ENCODE measurements at places on chromosomes 7 and 10.

DNA sequence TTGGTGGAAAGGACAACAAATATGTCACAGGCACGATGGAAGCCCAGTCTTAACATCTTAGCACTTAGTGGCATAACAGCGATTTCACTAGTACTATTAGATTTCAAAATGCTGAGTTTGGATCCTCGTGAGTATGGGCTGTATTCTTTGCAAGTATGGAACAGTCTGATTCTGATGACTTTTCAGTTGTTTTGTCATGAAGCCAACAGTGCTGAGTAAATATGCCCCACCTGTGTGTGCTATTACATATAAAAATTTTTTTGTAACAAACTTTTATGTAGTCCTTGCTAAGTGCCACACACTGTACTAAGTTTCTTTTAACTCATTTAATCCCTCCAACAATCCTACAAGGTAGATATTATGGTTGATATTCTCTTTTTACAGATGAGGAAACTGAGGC lies 30.8 kb downstream of the MTURN start:
- DNase-seq = no peak

DNA sequence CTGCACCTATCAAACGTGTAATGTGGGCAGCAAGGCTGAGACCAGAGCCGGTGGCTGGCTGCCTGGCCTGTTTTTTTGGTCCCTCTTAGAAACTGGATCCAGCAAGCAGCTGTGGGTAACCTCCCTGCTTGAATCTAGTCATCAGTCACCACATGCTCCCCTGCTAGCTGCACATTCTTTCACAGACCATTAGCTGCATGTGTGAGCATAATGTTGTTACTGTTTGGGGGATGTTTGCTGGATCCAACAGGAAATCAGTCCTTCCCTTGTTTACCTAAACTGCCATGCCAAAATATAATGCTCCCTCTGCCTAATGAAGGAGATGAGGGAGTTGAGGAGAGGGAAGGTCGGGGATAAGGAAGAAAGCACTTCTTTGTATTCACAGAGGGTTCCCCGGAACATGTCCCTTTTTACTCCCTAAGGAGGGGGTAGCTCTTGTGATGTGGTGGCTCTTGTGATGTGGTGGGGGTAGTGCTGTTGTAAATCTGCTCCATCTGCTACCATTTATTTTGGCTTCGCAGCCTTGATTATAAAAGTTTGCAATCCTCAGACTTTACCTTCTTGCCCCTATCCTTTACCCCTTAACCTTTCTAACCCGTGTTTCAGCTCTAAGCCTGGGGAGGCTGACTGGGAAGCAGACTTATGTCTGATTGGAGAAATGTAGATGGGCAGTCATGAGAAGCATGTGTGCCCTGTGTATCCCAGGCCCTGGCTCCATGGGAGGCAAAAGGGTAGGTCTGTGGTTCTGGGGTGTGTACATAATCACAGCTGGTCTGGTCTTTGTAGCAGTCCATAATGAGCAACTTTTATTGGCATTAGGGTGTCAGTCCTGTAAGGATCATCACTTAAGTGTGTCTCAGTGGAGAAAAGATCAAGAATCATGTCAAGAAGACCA lies 20.8 kb downstream of the LOXL4 start:
- DNase-seq = peak; percentile 71

- no peak for DNase-seq
Observed at GRCh38 chr10:34327184-34327583, 487.9 kb downstream of the PARD3 start.

GRCh38 chr7:156840134-156840533 lies 52.8 kb downstream of the LMBR1 start:
- DNase-seq = no peak

DNA sequence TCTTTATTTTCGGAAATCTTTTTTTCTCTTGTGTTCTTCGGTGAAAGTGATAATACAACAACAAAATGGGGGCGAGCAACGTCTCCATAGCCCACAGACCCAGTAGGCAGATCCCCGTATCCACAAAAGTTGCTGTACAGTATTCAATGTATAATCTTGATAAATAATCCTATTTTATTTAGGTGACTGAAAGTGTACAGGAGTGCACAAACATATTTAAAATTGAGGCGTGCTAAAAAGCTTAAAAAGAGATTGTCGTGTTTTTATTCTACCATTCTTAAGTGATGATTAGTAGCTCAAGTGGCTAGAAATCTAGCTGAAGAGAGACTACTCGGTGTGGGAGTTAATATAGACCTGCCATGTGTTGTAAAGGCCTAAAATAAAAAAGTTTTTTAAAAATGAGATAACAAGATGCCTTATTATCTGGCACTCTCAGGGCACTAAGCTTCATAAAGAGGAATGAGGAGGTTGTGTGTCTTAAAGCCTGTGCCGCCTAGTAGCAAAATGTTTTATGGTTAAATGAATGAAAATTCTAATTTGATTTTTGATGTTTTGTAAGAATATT lies 1.6 kb downstream of the CAPZA2 start:
- DNase-seq = no peak

- no peak for DNase-seq
Observed at GRCh38 chr7:98518159-98518947, 98.7 kb upstream of the NPTX2 start.

GRCh38 chr10:17981766-17982380 lies 30.2 kb downstream of the SLC39A12 start:
- no peak for DNase-seq

GRCh38 chr7:153034791-153035190 lies 275.2 kb downstream of the ACTR3B start:
- DNase-seq = no peak

GRCh38 chr10:101563497-101564040 lies 24.5 kb downstream of the POLL start:
- no peak for DNase-seq

DNA sequence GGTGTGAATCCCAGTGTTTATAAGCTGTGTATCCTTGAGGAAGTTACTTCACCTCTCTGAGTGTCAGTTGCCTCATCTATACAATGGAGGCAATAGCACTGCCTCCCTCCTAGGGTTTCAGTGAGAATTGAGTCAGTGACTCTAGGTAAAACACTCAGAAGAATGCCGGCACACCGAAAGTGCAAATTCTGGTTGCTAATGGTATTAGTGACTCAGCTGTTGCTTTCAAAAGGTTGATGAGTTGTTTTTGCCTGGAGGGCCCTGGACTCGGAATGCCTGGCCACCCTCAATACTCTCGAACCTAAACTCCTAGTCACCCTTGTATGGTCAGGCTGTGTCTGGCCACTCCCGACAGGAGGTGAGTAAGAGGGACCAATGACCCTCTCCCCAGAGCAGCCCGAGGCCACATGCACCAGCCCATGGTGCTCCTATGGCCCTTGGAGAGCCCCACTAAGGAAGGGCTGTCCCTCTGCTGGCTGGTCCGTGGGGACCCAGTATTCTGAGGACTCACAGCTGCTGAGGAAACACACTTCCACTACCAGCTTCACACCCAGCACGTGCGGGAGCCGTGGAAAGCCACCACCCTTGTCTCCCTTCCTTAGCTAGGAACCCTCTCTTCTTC lies 60.2 kb downstream of the CALML3 start:
- DNase-seq = no peak

- DNase-seq = peak; percentile 17
Observed at GRCh38 chr7:151876899-151877777, at the start of gene PRKAG2. PRKAG2 (minus strand) TSS chr7:151877115; CDS start chr7:151876620, 495 bp downstream.

DNA sequence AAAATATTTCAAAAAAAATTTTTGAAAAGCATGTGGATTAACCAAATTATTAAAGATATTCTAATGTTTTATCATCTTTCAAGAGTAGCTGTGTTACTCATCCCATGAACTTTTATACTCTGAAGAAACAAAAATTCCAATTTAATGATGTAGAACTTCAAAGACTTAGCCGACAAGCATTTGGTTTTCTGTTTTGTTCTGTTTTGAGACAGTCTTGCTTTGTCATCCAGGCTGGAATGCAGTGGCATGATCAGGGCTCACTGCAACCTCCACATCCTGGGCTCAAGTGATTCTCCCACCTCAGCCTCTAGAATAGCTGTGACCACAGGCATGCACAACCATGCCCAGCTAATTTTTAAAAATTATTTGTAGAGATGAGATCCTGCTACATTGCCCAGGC lies 17.8 kb upstream of the LCOR start:
- no peak for DNase-seq

GRCh38 chr10:5668429-5668828 lies 2.0 kb upstream of the ASB13 start:
- DNase-seq = no peak

- DNase-seq = peak; percentile 55
Observed at GRCh38 chr7:130441408-130441869, 623 bp upstream of the CEP41 start.

DNA sequence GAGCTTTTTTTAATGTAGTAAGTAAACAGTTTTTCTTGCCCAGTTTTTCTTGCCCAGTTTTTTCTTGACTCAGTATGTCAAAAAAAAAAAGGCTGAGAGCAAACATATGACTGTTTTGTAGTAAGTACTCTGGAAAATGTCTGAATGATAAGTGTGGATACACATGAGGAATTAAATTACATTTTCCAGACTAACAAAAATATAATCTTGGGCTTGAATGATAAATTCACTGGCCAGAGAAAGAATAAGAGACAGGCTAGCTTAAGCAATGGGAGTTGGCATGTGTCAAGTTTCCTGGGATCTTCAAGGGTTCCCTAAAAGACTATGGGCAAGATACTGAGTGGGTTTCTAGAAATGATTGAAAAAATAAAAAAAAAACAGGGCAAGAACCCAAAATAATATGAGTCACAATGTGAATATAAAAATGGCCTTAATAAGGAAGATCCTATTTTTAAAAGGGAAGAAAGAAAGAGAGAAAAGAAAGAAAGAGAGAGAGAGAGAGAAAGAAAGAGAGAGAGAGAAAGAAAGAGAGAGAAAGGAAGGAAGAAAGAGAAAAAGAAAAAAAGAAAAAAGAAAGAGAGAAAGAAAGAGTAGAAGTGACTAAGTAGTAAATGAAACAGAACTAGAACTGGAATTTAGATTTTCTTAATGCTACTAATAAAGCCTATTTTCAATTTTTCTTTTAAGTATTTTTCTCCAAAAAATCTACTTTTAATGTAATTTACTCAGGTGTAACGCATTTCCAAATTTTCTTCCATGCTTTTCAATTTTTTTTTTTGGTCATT lies 60.2 kb downstream of the TFPI2 start:
- DNase-seq = no peak

DNA sequence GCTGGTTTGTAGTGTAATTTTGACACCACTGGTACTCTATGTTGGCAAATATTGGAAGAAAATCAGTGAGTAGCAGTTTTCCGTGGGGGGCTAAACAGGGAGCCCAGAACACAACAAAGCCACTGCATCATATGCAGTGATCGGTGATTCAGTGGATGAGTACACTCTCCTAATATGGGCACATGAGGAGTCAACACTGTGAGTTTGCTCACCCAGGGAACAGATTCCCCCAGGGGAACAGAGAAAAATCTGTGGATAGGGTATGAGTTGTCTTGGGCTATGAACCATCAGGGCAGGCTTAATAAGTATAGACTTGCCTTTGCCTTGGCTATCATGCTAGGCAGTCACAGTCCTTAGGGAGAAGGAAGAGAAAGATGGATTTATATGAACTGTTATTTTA lies 227.7 kb upstream of the SEMA3E start:
- DNase-seq = no peak

DNA sequence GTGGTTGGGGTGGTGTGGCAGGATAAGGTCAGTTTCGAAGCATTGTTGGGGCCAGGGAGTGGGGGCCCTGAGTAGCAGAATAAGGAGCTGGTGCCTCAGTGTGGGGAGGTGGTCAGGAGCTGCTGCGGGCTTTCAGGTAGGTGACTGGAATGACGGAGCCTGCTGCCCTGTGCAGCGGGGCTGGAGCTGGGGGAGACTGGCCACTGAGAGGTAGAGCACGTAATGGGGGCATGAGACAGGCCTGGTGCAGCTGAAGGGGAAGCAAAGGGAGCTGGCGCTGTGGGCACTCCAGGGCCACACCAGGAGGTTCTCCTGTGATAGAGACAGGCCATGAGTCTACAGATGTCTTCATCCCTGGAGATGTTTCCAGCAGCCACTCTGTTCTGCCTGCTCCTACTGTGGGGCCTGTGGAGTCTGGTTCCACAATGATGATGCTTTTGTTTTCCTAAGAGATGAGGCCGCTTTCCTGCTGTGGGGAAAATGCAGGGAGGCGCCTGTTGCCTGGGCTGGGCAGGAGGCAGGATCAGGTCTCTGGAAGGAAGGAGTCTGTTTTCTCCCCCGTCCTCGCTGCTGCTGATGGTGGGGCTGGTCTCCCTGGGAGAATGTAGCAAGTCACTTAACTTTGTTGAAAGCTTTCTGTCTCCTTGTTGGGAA lies 31.1 kb downstream of the NUB1 start:
- DNase-seq = no peak

DNA sequence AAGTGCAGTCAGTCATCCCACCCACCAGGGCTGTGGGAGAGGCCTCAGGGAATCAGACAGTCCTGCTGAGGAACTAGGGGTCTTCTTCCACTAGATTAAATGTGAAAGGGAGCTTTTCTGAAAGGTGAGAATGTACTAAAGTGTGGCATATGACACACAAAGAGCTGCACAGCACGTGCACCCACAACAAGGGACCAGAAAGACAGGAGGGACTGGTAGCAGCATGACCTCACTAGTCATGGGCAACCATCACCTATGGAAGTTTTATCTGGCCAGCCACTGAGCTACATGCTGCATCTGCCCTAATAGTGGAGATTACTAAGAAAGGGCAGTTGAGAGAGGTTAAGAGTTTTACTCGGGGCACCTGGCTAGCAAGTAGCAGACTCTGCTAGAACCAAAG lies 204.4 kb upstream of the AOAH start:
- no peak for DNase-seq

- DNase-seq = no peak
Observed at GRCh38 chr7:124700655-124701054, 64.9 kb downstream of the GPR37 start.

DNA sequence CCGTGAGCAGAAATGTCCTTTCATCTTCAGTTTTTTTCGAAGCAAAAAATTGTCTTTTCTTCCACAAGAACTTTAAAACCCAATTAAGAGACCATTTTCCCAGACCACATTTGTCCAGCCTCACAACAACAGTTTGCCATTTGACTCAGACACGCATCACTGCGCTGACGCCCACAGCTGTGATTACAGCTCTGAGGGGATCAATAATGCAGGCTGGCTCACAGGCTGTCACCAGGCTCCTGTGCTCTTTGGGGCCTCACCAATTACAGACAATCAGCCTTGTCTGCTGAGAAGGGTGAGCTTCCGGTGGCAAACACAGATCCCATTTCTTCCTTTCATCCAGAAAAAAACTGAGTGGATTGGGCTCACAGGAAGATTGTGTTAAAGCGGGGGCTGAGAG lies 33.3 kb downstream of the DDC start:
- DNase-seq = no peak

- no peak for DNase-seq
Observed at GRCh38 chr10:88971221-88972061, 18.9 kb upstream of the ACTA2 start.

DNA sequence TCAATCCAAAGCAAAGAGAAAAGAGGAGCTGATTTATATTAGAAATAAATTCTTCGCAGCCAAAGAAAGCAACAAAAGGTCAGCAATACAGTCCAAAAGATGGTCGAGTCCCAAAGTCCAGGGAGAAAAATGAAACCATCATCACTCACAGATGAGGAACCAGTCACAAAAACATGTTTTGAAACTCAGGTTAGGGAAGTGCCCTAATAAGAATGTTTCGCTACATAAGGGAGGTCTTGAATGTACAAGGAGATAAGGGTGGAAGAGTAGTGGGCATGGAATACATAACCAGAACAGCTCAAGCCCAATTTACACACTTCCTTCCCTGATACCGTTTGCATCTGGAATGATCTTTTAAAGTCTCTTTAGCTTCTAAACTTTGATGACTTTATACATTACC lies 53.6 kb downstream of the VPS41 start:
- no peak for DNase-seq
